Pancreas (tissue), 10 donors: ENCODE measurements at places on chromosomes 2 and 18. TPM values are rescaled to one million over a fixed set of nuclear protein-coding genes. Genes with fewer than 3 reads are reported as not detected.

G6PC2 gene
- 25.0 TPM for polyA plus RNA-seq

- H3K27ac ChIP-seq, result no peak overlapping the region
- peaks cover 14% of the 10 kb centered on the region for H3K4me1 ChIP-seq
- H3K36me3 ChIP-seq, result no peaks in the 10 kb centered on the region
- no peak overlapping the region for H3K4me3 ChIP-seq
- DNase-seq, result no peak
Measured at GRCh38 chr2:149115781-149116180, 77.3 kb downstream of the LYPD6B start.

DNA sequence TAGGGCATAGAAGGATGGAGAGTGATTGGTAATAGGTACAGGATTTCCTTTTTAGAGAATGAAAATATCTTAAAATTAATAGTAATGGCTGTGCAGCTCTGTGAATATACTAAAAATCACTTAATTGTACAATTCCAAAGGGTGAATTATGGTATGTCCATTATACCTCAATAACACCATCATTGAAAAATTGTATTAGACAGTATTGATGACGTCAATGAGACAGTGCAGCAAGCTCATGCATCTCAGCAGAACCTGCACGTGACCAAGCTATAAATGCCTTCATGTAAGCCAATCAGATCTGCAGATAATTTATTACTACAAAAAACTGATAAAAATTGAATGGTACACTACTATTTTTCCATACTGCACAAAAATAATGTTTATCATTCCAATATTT, 354.4 kb upstream of the CDH19 start:
- H3K27ac ChIP-seq, result no peak overlapping the region
- DNase-seq, result no peak
- no peaks in the 10 kb centered on the region for H3K36me3 ChIP-seq
- no peak overlapping the region for H3K4me3 ChIP-seq
- H3K27me3 ChIP-seq, result no peaks in the 10 kb centered on the region

DNA sequence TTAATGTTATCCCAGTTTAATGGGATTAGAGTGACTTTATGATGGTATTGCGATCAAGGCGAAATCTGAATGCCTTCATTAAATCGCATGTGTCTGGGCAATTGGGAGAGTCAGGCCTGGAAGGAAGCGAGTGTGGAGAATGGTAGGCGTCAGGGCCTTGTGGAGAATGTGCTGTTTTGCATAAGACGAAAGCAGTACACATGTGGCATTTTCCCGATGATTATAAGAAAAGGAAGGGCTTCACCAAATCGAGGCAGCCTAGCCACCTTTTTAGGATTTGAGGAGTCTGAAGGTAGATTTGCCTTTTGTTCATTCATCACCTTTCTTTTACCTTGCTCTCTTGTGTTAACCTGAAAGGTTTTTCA, 1.0 kb downstream of the ZNF532 start:
- H3K27ac ChIP-seq, result no peak overlapping the region

GRCh38 chr2:132547090-132547687, 122.8 kb downstream of the LYPD1 start:
- H3K36me3 ChIP-seq, result no peaks in the 10 kb centered on the region
- no peaks in the 10 kb centered on the region for H3K27me3 ChIP-seq
- H3K4me3 ChIP-seq, result no peak overlapping the region
- no peak overlapping the region for H3K27ac ChIP-seq

C1D gene
- polyA plus RNA-seq, result 4.9 TPM

DNA sequence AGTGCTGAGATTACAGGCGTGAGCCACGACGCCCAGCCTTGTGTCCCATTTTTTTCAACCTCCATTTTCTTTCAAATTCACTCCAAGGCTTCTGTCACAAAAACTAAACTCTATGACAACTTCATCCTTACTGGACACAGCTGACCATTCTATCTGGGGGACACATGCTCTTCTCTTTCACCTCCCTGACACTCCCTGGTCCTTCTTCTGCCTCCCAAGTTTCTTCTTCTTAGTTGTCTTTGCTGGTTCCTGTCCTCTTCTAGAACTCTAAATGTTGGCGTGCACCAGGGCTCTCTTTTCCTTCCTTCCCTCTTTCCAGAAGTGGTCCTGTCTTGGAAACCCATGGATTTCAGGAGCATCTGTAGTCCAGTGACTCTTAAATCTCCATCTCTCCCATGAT, 40.1 kb upstream of the LPIN2 start:
- H3K27me3 ChIP-seq, result no peaks in the 10 kb centered on the region
- H3K4me3 ChIP-seq, result no peak overlapping the region
- peaks cover 11% of the 10 kb centered on the region for H3K4me1 ChIP-seq
- H3K27ac ChIP-seq, result no peak overlapping the region
- DNase-seq, result no peak

DNA sequence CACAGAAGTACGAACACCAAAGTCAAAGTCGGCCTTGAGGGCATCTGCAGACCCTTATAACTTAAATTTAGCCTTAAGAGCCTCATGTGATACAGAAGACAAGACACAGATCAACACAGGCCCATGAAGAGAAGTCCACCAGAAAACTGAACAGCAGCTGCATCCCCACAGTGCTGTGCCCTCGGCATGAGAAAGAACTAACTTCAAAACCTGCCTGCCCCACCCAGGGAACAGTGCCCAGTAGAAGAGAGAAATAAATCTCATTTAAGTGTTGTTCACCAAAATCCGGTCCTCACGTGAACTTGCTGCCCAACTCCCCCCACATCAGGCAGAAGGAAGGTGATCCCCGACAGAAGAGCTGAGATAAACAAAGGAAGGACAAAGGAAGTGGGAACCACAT, 73.7 kb downstream of the PXDN start:
- no peaks in the 10 kb centered on the region for H3K36me3 ChIP-seq
- H3K4me3 ChIP-seq, result no peak overlapping the region
- DNase-seq, result no peak
- no peaks in the 10 kb centered on the region for H3K27me3 ChIP-seq
- no peak overlapping the region for H3K27ac ChIP-seq

NCKAP5 gene
- 0.53 TPM for polyA plus RNA-seq

DNA sequence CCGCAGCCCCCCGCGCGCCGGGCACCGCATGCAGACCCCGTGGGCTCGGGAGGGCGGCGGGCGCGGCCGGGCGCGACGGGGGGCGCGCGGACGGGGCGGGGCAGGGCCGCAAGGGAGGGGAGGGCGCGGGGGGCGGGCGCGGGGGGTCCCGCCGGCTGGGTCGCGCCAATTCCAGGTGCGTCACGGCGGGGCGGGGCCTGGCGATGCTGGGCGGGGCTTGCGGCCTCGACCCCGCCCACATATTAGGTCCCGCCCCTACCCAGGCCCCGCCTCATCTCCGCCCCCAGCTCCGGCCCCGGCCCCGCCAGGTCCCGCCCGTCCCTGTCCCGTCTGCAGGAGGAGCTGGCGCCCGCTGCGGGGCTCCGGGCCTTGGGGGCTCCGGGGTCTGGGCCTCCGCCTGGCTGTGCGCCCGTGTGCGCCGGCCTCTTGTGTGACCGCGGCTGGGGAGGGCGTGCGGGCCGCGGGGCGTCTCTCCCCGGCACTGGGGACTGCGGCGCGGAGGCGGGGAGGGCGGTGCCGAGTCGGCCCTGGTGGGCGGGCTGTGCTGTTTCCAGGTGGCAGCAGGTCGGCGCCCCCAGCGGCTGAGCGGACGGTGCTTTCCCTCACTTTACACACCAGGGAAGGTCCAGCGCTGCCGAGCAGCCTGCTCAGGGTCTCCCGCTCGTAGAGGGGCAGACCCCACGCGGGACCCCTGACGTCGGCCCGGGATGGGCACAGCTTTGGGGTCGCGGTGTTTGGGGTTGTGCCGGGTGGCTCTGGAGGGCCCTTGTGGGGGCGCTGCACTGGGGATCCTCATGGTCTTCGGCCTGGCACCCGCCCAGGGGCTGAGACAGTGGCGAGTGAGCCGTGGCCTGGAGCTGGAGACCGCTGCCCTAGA, 554 bp downstream of the ING5 start:
- H3K36me3 ChIP-seq, result no peaks in the 10 kb centered on the region
- H3K4me3 ChIP-seq, result peak overlapping the region; percentile 81
- peak overlapping the region; percentile 92 for H3K27ac ChIP-seq
- DNase-seq, result peak; percentile 82
- H3K4me1 ChIP-seq, result peaks cover 4% of the 10 kb centered on the region

- H3K27ac ChIP-seq, result no peak overlapping the region
- H3K4me3 ChIP-seq, result no peak overlapping the region
- H3K36me3 ChIP-seq, result no peaks in the 10 kb centered on the region
- H3K27me3 ChIP-seq, result no peaks in the 10 kb centered on the region
Measured at GRCh38 chr2:44131177-44131576, 37.5 kb upstream of the PPM1B start.

CNDP1 gene
- polyA plus RNA-seq, result 0.84 TPM

TRIM54 gene
- polyA plus RNA-seq, result 0.31 TPM

- peak; percentile 99 for DNase-seq
- peaks cover 12% of the 10 kb centered on the region for H3K4me1 ChIP-seq
- peak within 1 kb of the TSS; percentile 94 for H3K27ac ChIP-seq
- H3K4me3 ChIP-seq, result peak within 1 kb of the TSS; percentile 76
- H3K27me3 ChIP-seq, result no peaks in the 10 kb centered on the region
Measured at GRCh38 chr2:219229305-219230058, at the start of the genes ANKZF1 and ATG9A. Gene ANKZF1 (plus strand): TSS chr2:219229806. CDS start chr2:219230258, 452 bp downstream. Gene ATG9A (minus strand): TSS chr2:219229636. CDS start chr2:219228024, 1,612 bp downstream.

AFF3 gene
- polyA plus RNA-seq, result 0.26 TPM

DNA sequence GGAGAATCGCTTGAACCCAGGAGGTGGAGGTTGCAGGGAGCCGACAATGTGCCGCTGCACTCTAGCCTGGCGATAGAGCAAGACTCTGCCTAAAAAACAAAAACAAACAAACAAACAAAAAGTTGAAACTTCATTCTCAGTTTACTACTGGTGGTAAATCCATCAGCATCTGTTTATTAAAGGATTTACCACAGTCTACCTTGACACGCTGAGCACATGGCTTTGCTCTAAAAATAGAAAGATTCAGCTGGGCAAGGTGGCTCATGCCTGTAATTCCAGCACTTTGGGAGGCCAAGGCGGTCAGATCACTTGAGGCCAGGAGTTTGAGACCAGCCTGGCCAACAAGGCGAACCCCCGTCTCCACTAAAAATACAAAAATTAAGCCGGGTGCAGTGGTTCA, 201.3 kb downstream of the TGIF1 start:
- H3K4me1 ChIP-seq, result no peaks in the 10 kb centered on the region
- DNase-seq, result no peak
- no peaks in the 10 kb centered on the region for H3K36me3 ChIP-seq
- no peaks in the 10 kb centered on the region for H3K27me3 ChIP-seq
- no peak overlapping the region for H3K27ac ChIP-seq

DNA sequence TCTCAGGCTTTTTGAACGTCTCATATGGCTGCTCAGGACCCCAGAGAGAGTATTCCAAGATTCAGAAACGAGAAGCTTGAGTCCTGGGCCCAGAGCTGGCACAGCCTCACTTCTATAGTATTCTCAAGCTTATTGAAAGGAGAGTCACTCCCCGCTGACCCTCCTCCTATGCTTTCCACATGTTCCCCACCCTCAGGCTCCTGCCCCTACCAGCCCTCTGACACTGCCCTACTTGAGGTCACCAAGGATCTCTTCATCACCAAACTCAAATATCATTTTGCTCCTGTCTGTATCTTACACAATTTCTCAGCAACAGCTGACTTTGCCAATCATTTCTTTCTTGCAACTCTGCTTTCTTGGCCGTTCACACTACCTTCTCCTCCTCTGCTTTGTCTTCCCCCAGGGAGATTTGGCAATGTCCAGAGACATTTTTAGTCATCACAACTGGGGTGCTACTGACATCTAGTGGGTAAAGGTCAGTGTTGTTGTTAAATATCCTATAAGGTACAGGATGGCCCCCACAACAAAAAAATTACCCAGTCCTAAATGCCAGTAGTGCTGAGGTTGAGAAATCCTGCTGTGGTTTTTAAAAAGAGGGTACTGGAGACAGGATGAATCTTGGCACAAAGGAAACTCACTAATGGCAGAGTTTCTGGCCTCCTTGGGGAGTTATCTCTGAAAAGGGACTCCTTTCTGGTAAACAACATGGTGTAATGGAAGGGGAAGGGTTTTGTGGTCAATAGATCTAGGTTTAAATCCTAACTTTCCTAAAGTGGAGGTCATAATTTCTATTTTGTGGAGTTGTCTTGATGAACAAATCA, 26.9 kb upstream of the INSIG2 start:
- H3K4me3 ChIP-seq, result no peak overlapping the region
- no peak for DNase-seq
- no peaks in the 10 kb centered on the region for H3K27me3 ChIP-seq
- no peak overlapping the region for H3K27ac ChIP-seq

- H3K4me3 ChIP-seq, result no peak overlapping the region
- no peaks in the 10 kb centered on the region for H3K4me1 ChIP-seq
- H3K27ac ChIP-seq, result no peak overlapping the region
- no peak for DNase-seq
- H3K36me3 ChIP-seq, result no peaks in the 10 kb centered on the region
Measured at GRCh38 chr2:105388971-105389381, 9.9 kb downstream of the FHL2 start.

- H3K27me3 ChIP-seq, result no peaks in the 10 kb centered on the region
- no peaks in the 10 kb centered on the region for H3K36me3 ChIP-seq
- H3K4me3 ChIP-seq, result no peak overlapping the region
- DNase-seq, result no peak
- H3K27ac ChIP-seq, result no peak overlapping the region
Measured at GRCh38 chr2:60867848-60868247, 13.5 kb upstream of the REL start.

TXNDC2 gene
- polyA plus RNA-seq, result not detected

DNA sequence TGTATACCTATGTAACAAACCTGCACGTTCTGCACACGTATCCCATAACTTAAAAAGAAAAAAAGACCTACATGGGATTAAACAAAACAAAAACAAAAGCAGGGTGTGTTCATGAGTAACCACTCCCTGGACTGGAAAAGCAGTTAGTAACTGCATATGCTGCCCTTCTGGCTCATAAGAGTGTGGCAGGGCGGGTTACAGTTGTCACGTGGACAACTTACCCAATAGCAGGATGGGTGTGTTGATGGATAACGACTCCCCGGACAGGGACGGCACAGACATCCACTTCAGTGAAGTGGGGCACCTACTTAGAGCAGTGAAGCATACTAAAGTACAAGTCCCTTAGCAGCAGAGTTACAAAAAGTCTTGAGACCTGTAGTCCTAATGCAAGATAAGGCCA, 136.7 kb downstream of the CCBE1 start:
- DNase-seq, result no peak
- H3K27me3 ChIP-seq, result no peaks in the 10 kb centered on the region
- no peaks in the 10 kb centered on the region for H3K36me3 ChIP-seq
- no peak overlapping the region for H3K27ac ChIP-seq
- H3K4me1 ChIP-seq, result no peaks in the 10 kb centered on the region
- H3K4me3 ChIP-seq, result no peak overlapping the region
